ENCODE measurements at places on chromosomes 2 and 18.

DNA sequence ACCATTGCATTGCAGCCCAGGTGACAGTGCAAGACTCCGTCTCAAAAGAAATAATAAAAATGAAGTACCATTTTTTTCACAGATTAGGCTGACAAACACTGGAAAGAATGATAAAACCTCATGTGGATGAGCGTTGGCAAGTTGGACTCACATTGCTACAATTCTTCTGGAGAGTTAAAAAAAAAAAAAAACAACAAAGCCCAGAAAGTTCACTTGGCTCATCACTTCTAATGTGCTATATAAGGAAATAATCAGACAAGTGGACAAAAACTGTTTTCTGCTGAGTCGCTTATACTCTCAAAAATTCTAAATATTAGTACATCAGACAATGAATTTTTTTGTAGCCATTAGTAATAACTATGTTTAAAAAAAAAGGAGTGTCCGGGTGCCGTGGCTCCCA is 38.4 kb downstream of the PKP4 start:
- no peaks in the 10 kb centered on the region for H3K36me3 ChIP-seq
- H3K27me3 ChIP-seq: no peaks in the 10 kb centered on the region
- no peak for DNase-seq
- H3K4me1 ChIP-seq: peaks cover 3% of the 10 kb centered on the region
- no peak overlapping the region for H3K4me3 ChIP-seq

- no peak for DNase-seq
- H3K27me3 ChIP-seq: no peaks in the 10 kb centered on the region
- H3K4me1 ChIP-seq: no peaks in the 10 kb centered on the region
Measured at GRCh38 chr2:217010173-217010572, 150.3 kb upstream of the TNP1 start.

DNA sequence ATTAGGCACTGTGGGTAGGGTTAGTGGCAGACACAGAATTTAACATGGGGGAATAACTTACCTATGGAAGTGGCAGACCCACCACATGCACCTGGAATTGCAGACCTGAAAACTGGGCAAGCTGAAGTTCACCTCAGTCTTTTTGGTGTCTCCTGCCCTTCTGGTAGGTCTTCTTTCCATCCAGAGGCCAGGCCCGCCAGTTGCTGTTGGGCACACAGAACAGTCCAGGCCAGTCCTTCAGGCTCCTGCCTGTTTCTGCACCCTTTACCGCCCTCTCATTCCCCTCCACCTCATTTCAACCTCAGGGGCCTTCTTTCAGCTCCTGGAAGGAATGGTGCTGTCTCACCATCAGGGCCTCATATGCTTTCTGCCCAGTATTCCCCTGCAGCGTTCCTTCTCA is 358.9 kb upstream of the ETAA1 start:
- no peaks in the 10 kb centered on the region for H3K4me1 ChIP-seq
- DNase-seq: no peak
- no peak overlapping the region for H3K27ac ChIP-seq
- H3K4me3 ChIP-seq: no peak overlapping the region

DNA sequence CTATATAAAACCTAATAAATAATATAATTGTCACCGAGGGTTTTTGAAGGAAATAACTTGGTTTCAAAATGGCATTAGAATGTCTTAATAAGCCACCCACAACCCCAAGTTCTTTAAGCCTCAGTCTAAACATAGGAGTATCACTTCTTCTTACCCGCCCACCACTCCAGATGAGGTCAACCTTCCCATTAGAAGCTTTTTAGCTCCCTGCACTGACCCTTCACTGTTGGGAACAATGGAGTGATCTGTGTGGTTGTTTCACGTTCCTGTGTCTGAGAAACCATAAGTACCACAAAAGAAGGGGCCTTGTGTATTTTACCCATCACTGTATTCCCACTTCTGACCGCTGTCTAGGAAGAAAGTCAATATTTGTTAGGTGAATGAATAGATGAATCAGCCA is 326.3 kb upstream of the ZNF521 start:
- H3K27ac ChIP-seq: no peak overlapping the region
- no peak for DNase-seq
- H3K4me3 ChIP-seq: no peak overlapping the region
- no peaks in the 10 kb centered on the region for H3K36me3 ChIP-seq
- H3K4me1 ChIP-seq: no peaks in the 10 kb centered on the region

GRCh38 chr18:55920063-55920462 is 332.1 kb upstream of the TCF4 start:
- H3K36me3 ChIP-seq: no peaks in the 10 kb centered on the region
- H3K27me3 ChIP-seq: no peaks in the 10 kb centered on the region
- no peaks in the 10 kb centered on the region for H3K4me1 ChIP-seq
- no peak overlapping the region for H3K4me3 ChIP-seq
- DNase-seq: no peak
- no peak overlapping the region for H3K27ac ChIP-seq

DNA sequence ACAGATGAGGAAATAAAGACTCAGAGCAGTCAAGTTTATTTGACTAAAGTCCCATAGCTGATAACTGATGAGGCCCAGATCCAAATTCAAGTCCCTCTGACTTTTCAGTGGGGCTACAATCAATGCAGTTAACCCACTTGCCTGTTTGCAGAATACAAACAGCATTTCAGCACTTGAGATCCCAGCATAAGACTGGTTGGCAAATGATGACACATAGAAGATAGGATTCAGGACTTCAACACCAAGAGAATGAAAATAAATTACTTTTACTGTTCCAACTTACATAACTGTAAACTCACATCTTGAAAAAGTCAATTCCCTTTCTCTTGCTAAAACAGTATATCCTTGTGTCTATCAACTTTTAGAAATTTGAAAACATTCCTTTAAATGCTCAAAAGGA is 61.2 kb downstream of the CCDC93 start:
- H3K36me3 ChIP-seq: peaks cover 19% of the 10 kb centered on the region
- H3K27me3 ChIP-seq: no peaks in the 10 kb centered on the region
- H3K4me1 ChIP-seq: peaks cover 9% of the 10 kb centered on the region
- no peak overlapping the region for H3K27ac ChIP-seq
- no peak for DNase-seq

DNA sequence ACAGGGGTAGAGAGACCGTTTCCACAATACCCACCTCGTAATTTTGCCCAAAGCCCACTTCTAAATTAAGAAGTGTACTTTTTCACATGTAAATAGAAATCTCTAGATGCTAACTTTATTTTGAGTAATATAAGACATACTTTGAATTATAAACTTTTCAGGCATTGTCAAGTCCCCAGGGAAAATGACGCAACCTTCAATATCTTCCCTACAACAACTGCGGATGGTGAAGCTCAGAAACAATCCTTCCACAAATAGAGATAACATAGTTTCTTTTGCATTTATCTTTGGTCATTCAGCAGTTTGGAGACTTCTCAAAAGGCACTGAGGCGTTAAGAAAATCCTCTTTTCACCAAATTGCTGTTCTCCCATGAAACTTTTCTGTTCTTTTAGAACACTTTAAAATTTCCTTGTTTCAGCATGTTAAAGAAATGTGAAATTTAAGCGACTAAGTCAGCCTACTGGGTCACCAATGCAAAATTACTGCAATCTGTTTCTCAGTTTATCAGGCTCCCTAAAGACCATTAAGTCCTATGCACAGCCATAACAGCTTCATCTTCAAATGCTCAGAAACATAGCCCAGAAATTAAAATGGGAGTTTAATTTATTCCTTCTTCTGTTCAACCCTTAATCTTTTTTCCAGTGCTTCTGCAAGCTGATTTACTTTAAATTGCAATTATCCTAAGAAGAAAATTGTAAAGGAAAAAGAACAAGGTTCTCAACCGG is 118.3 kb upstream of the DNAJC10 start:
- H3K27ac ChIP-seq: no peak overlapping the region
- H3K4me1 ChIP-seq: no peaks in the 10 kb centered on the region
- no peak for DNase-seq
- H3K27me3 ChIP-seq: no peaks in the 10 kb centered on the region
- H3K4me3 ChIP-seq: no peak overlapping the region

- no peaks in the 10 kb centered on the region for H3K4me1 ChIP-seq
- no peak overlapping the region for H3K27ac ChIP-seq
- no peak overlapping the region for H3K4me3 ChIP-seq
Measured at GRCh38 chr2:119028327-119029174, 86.6 kb downstream of the MARCO start.

- no peaks in the 10 kb centered on the region for H3K27me3 ChIP-seq
- no peaks in the 10 kb centered on the region for H3K36me3 ChIP-seq
- H3K4me1 ChIP-seq: peaks cover 9% of the 10 kb centered on the region
- H3K27ac ChIP-seq: no peak overlapping the region
- no peak overlapping the region for H3K4me3 ChIP-seq
Measured at GRCh38 chr2:24576146-24576545, 85.1 kb downstream of the NCOA1 start.

DNA sequence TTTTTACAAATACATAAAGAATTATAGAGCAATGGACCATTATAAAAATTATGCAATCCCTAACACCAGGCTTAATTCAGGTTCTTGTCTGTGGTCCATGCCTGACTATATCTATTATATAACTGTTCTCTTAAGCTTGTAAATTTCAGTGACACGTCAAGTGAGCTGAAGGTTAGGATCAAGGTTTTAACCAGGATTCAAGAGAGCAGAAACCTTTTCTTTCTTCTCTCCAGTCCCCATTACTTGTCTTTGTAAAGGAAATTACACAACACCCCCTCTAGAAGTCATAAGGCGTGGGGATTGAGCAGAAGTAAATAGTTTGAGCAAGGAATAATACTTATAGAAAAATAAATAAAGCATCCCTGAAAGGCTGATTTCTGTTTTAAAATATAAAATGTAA is 122.0 kb downstream of the ZNF521 start:
- H3K4me3 ChIP-seq: no peak overlapping the region
- H3K27ac ChIP-seq: peak overlapping the region; percentile 90
- peaks cover 67% of the 10 kb centered on the region for H3K4me1 ChIP-seq
- no peak for DNase-seq
- peaks cover 21% of the 10 kb centered on the region for H3K36me3 ChIP-seq

DNA sequence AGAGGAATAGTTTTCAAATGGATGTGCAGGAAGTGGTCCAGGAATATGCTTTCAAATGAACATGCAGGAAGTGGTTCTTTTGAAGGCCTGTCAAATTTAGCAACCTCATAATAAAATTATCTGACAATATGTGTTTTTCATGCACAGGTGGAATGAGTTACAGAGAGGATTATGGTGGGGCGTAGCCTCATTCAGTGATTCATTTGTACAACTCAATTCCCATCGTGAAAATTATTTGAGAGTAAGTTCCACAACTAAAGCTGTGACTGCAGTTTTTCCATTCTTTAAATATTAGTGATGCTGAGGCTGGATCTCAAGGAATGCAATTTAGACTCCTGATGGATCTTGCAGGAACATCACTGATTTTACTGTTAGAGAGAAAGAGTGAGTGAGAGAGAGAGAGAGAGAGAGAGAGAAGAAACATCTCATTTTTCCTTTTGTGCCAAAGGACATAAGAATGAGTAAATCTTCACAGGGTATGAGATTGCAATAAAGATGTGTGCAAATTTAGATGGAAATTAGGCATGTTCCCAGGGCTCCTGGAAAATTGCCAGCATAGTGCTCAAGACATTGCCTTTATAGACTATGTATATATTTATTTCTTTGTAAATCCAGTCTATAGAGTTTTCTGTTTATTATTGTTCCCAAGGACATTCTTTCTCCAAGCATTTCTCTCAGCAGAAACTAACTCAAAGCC is 394.9 kb upstream of the ZEB2 start:
- H3K36me3 ChIP-seq: no peaks in the 10 kb centered on the region
- H3K27me3 ChIP-seq: no peaks in the 10 kb centered on the region
- H3K4me3 ChIP-seq: no peak overlapping the region
- DNase-seq: no peak

DNA sequence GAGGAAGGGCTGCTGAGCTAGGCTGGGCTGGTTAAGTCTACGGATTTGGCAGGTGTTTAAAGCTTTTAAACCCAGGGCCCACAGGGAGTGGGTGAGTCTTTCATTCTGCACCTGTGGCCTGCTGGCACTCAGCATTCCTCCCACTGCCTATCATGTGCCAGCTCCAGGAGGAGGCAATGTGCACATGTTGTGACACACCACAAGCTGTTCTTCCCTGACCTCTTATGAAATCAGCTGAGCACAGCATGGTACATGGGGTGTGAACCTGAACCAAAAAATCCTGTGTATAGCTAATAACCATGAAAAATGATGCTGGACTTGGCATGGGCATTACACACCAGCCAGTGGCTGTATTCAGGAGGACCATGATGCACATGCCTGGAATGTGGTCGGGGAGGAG is 297.9 kb upstream of the MMADHC start:
- no peaks in the 10 kb centered on the region for H3K36me3 ChIP-seq
- no peaks in the 10 kb centered on the region for H3K4me1 ChIP-seq
- H3K27me3 ChIP-seq: no peaks in the 10 kb centered on the region
- H3K27ac ChIP-seq: no peak overlapping the region
- DNase-seq: no peak
- H3K4me3 ChIP-seq: no peak overlapping the region

- H3K27ac ChIP-seq: no peak overlapping the region
- no peaks in the 10 kb centered on the region for H3K4me1 ChIP-seq
- H3K36me3 ChIP-seq: no peaks in the 10 kb centered on the region
- DNase-seq: no peak
- no peak overlapping the region for H3K4me3 ChIP-seq
Measured at GRCh38 chr18:9082711-9083510, 19.6 kb upstream of the NDUFV2 start.

GRCh38 chr2:152402780-152403759 is 68.1 kb downstream of the FMNL2 start:
- H3K4me1 ChIP-seq: peaks cover 48% of the 10 kb centered on the region
- H3K4me3 ChIP-seq: no peak overlapping the region
- H3K27me3 ChIP-seq: no peaks in the 10 kb centered on the region
- H3K36me3 ChIP-seq: no peaks in the 10 kb centered on the region
- peak; percentile 64 for DNase-seq

DNA sequence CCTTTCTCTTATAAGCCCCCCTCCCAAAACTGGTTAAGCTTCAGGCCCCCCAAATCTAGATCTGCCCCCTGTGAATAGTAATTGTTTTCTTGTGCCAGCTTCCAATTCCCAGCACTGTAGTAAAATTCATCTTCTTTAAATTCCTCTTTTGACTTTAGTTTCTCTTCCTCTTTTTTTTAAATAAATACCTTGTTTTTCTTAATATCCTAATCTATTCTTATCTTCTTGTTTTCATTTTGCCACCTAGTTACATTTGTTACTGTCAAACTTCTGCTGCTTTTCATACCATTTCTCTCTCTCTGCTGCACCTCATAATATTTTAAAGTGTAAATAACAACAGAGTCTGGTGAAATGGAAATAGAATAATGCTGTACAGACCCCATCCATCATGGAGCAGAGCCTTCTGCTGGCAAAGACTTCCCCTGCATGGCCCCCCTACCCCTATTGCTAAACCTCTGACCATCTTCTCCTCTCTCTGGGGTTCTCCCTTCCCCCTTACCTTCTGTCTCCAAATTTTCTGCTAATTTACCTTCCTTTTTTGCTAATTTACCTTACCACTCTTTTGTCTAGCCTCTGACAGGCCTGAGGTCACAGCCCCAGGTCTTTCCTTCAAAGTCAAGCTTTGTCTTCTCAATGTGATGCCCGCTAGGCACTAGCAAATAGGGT is 94.9 kb upstream of the PAPOLG start:
- DNase-seq: no peak
- H3K4me3 ChIP-seq: no peak overlapping the region
- no peaks in the 10 kb centered on the region for H3K27me3 ChIP-seq
- no peaks in the 10 kb centered on the region for H3K4me1 ChIP-seq
- no peak overlapping the region for H3K27ac ChIP-seq

GRCh38 chr2:49973436-49973835 is 819.1 kb upstream of the FSHR start:
- H3K27ac ChIP-seq: no peak overlapping the region
- no peaks in the 10 kb centered on the region for H3K4me1 ChIP-seq
- DNase-seq: no peak
- H3K27me3 ChIP-seq: no peaks in the 10 kb centered on the region

- peaks cover 10% of the 10 kb centered on the region for H3K4me1 ChIP-seq
- no peaks in the 10 kb centered on the region for H3K27me3 ChIP-seq
- H3K4me3 ChIP-seq: no peak overlapping the region
- H3K27ac ChIP-seq: no peak overlapping the region
Measured at GRCh38 chr2:20747317-20747716, 75.6 kb downstream of the LDAH start.

Measured in endothelial cell of umbilical vein (primary cell).